ENCODE measurements at places on chromosomes 2 and 18.

- no peak for DNase-seq
These were observed 47.3 kb upstream of the GULP1 start for GRCh38 chr2:188244383-188244782.

DNA sequence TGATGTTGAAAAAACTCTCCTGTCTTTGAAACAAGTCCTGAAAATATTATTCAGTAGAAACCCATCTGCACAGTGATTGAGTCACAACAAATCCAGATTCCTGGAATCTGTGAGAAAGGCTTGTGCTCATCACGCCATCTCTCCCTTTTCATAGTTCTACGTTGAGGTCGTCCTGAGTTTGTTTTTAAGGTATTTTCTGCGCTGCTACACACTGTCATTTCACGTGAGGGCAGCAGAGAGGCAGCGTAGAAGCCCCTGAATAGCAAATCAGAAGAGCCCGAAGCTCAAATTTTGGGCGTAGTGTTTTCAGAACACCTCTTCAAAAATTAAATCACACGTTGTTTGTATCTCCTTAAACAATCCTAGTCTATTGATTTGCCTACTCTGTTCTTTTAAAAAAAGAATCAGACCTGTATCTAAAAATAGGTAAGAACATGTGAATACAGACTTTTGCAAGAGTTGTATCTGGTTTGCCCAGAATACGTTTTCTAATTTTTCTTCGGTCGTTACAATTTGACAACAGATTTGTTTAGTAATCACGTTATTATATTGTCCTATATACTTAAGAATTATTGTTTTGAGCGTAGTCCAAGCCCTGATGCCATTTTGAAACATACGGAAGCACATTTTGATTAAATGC, 61.6 kb upstream of the SLC38A11 start:
- no peak for DNase-seq

GRCh38 chr2:1548910-1549673, 135.8 kb downstream of the TPO start:
- no peak for DNase-seq

GRCh38 chr2:191636235-191636543, 41.7 kb upstream of the NABP1 start:
- DNase-seq = no peak

DNA sequence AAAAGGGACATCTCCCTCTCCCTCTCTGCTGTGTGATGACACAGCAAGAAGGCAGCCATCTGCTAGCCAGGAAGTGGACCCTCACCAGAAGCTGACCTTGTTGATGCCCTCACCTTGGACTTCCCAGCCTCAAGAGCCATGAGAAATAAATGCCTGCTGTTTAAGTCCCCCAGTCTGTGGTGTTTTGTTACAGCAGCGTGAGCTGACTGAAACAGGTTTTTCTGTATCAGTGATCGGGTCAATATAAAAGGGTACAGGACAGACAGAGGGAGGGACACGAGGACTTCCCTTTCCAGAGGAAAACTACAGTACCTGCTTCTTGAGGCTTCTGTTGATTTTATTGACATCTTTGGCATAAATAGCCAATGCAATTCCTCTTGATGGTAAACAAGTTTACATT, 510.3 kb upstream of the CHAC2 start:
- no peak for DNase-seq

All from CD4-positive, alpha-beta T cell treated with Interleukin-6 at 100 ng/mL for 8 hours (primary cell).